ENCODE measurements at places on chromosomes 11 and 22.

- DNase-seq, result peak; percentile 4
These were observed 8.6 kb downstream of the C11orf91 start for GRCh38 chr11:33692013-33692504.

- DNase-seq, result peak; percentile 83
These were observed 17.9 kb downstream of the MICAL2 start for GRCh38 chr11:12128301-12128751.

DNA sequence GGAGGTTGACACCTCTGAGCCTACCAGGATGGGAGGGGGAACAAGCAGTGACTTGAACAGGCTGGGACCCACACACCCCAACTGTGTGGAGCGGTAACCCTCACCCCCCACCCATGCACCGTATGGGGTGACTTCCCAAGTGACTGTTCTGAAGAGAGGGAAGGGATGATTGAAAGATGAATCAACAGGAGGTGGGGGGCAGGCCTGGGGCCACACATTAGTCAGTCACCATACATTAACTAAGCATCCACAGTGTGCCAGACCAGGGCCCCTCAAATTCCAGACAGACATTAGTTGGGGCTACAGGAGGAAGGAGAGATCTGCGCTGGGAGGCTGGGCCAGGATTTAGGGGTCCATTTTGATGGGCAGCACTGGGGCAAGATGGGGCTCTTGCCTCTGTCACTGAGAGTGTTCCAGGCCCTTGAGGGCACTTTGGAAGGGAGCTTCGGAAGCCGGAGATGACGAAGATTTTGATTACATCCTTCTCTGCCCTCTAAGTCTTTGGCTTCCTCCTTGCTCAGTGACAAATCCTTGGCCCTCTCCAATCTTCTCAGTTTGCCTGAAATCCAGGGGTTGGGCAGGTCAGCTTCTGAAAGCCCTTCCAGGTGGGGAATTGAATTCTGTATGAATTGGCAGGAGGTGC is 966 bp downstream of the SMTN start:
- DNase-seq, result no peak

- no peak for DNase-seq
These were observed 1.9 kb downstream of the CARNS1 start for GRCh38 chr11:67417425-67417824.

GRCh38 chr11:33362051-33362910 is 105.1 kb downstream of the HIPK3 start:
- peak; percentile 44 for DNase-seq

DNA sequence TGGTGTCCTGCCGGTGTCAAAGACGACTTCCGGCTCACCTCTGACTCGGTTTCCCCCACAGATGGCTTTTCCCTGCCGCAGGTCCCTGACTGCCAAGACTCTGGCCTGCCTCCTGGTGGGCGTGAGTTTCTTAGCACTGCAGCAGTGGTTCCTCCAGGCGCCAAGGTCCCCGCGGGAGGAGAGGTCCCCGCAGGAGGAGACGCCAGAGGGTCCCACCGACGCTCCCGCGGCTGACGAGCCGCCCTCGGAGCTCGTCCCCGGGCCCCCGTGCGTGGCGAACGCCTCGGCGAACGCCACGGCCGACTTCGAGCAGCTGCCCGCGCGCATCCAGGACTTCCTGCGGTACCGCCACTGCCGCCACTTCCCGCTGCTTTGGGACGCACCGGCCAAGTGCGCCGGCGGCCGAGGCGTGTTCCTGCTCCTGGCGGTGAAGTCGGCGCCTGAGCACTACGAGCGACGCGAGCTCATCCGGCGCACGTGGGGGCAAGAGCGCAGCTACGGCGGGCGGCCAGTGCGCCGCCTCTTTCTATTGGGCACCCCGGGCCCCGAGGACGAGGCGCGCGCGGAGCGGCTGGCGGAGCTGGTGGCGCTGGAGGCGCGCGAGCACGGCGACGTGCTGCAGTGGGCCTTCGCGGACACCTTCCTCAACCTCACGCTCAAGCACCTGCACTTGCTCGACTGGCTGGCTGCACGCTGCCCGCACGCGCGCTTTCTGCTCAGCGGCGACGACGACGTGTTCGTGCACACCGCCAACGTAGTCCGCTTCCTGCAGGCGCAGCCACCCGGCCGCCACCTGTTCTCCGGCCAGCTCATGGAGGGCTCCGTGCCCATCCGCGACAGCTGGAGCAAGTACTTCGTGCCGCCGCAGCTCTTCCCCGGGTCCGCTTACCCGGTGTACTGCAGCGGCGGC is 5.5 kb downstream of the B3GNT6 start:
- no peak for DNase-seq

GRCh38 chr22:17964643-17965042 is 59.7 kb downstream of the MICAL3 start:
- DNase-seq, result no peak
